ENCODE measurements at places on chromosomes 6 and 20.

DNA sequence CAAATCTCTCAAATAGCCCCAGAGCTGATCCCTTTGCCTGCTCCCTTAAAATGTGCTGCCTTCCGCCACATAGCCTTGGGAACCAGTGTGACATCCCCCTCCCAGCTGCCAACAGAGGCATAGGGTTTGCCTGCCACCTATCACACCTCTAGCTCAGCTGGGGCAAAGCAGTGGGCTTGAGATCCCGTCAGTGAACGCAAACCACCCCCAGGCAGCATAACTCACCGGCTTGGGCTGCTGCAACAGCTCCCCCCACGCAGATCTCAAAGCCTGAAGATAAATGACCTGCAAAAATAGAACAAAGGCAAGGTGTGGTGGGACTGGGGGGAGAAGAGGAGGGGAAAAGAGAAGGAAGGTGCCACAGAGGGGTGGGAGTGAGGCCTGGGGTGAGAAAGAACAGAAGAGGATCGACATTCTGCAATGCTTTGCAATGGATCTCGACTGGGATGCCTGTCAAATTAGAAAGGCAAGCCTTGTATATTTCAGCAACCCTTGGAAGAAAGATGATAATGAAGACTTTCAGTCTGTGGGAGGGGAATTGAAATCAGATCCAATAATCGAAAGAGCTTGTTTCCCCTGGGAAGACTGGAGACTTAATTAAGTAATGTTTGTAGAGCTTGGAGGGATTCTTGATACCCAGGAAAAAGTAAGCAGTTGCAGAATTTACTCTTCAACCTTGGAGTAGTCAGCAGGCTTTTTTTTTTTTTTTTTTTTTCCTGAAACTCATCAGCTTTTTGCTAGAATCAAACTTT lies 1.3 kb downstream of the PDYN start:
- DNase-seq = no peak

GRCh38 chr6:105363100-105363754 lies 39.7 kb downstream of the PREP start:
- no peak for DNase-seq

DNA sequence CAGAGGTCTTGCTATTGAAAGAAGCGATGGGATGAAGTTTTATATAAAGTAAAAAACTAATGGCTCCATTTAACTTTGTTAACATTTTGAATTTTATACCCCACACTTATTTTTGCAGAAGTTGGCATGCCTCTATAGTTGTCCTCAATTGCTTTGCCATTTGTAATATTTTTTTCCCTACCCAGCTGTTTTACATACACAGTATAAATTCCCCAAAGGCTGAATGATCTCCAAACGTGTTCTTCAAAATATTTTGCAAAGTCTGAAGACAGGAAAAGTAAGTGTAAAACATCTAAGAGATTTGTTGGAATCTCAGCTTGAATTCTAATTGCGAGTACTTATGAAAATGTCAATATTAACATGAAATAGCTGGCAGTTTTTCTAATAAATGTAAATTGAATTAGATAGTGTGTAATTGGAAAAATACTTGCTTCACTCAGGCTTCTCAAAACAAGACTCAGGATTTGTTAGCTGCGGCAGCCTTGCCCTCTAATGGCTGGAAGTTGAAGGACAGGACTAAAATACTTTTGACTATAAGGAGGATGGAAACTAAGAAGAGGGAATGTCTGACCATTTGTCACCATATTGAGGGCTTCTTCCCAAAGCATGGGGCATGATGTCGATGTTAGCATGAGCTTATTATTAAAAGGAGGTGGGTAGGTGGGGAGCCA lies 226.8 kb downstream of the UST start:
- DNase-seq = no peak

DNA sequence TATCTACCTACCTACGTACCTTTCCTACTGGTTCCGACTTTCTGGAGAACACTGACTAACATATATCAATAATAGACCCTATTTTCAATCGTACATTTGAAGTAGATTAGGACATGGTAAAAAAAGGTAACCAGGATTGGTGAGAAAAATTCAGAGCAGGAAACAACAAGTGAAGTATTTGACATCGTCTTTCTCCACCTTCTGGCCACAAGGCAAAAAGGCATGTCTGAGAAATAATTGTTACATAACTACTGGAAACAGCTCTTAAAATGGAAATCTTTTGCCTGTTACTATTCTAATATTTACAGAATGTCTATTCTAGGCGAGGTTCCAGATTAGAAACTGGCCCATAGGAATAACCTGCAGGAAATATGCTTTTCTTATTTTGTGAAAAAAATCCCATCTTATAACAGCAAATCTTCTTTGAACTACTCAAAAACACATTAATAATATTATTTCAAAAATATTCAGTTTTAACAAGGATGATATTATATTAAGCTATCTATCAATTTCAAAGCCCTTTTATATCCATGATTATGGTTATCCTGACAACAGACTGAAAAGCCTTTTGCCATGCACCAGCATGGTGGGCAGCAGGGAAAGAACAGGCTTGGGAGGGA lies 80.8 kb downstream of the RCAN2 start:
- DNase-seq = no peak

DNA sequence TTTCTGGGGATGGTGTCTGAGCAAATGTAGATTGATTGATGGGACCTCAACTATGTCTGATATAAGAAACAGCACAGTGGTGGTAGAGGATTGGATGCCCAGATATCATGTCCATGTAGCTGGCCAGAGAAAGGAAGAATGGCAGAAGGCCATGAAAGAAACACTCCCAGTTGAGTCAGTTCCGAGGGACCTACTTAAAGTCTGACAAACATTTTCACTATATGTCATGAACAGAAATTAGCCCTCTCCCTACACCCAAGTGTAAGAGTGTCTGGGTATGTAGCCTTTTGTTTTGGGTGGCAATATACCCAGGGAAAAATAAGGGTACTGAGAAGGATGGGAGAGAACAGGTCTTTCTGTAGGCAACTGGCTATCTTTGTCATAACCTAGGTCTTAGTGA lies 434.2 kb downstream of the BCKDHB start:
- no peak for DNase-seq

DNA sequence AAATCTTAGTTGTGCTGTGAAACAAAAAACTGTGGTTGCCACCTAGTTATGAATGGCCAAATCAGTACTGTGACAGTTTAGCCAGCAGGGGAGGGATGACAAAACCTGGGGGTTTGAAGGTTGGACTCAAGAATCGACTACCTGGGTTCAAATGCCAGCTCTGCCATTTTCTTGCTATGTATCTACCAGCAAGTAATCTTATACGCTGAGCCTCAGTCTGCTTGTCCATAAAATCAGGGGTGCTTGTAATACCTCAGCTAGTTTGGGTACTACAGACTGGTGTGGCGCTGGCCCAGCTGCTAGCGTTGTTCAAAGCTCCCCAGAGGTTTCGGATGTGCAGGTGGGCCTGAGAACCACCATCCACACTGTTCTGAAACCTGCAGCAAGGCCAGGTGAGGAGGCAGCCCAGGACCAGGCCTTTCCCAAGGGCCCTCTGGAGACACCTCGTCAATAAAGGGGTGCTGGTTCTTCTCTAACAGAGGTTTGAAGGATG lies 40.4 kb downstream of the TRAM2 start:
- DNase-seq = no peak

- no peak for DNase-seq
These were observed 5.2 kb upstream of the FASTKD5 start for GRCh38 chr20:3164763-3165410.

DNA sequence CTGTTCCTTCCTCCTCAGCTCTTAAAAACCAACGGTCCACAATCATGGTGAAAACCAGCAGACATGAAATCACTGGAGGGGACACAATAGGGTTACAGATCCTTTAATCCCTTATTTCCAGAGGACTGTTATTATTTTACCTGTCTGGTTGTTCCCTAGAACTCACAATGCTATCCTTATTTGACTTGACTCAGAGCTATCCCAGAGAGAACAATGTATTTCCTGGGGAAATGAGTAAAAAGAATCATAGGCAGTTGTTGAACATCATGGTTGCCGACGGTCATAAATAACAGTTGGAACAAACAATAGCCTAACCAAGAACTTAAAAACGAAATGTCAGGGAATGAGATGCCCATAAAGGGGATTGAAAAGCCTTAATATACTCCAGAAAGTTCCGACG lies 9.3 kb downstream of the OR2H1 start:
- no peak for DNase-seq
